ENCODE measurements at places on chromosomes 5 and 9. TPM values are rescaled to one million over a fixed set of nuclear protein-coding genes. Genes with fewer than 3 reads are reported as not detected.

DNA sequence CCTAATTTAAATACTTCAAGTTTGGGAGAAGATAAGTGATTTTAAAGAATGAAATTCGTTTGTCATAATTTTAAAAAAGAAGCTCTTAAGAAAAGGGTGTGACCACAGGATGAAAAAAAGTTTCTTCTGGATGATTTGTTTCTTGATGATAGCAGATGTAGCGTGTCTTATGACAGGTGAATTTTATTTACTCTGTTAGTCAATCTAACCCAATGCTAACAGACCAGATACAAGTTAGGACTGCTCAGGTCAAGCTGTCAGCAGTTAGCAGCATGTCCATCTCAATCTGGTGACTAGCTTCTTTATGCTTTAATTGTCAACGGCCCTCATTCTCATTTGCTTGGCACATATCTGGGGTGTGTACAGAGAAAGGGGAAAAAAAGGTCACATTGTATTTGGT lies 456.0 kb downstream of the BNC2 start:
- H3K4me1 ChIP-seq, result no peaks in the 10 kb centered on the region
- H3K27ac ChIP-seq, result peak overlapping the region; percentile 53
- DNase-seq, result no peak

DNA sequence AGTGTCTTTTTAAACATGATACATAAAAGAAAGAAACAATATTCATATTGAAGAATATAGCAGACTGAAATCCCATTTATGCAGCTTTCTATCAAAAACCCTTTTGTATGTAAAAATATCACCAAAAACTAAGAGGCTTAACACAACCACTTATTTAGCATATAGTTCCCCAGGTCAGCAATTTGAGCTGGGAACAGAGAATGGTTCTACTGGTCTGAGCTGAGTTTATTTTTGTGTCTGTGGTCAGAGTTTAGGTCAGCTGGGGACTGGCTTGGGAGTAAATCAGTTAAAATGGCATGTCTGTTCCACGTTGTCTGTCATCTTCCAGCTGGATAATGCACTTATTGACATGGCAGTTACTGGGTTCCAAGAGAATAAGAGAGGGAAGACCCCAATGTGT lies 165.0 kb downstream of the TMEM232 start:
- no peaks in the 10 kb centered on the region for H3K4me1 ChIP-seq
- H3K4me3 ChIP-seq, result no peak overlapping the region

DNA sequence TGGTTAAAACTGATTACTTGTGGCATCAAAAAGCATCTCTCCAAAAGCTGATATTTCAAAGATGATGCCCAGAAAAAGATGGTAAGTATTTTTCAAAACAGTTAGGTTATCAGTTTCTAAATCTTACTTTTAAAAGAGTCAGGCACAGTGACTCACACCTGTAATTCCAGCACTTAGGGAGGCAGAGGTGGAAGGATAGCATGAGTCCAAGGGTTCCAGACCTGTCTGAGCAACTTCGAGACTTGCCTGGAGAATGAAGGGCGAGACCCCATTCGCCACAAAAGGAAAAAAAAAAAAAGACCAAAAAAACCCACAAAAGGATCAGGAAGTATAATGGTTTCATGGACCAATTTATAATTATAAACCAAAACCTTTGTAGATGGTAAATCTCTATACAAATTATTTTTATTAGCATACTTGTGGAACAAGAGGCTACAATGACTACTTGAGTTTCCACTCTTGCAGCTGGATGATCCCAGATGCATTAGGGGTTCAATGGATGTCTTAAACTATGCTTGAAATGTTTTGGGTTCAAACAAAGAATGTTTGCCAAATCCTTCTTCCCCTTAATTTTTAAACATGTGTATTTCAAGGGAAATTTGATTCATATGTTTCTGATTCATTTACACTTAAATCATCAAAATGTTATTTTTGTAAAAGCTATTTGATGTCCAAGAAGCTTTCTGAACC lies 96.1 kb downstream of the ADAMTSL1 start:
- H3K27ac ChIP-seq, result no peak overlapping the region
- no peak overlapping the region for H3K4me3 ChIP-seq
- H3K27me3 ChIP-seq, result no peaks in the 10 kb centered on the region
- no peaks in the 10 kb centered on the region for H3K4me1 ChIP-seq
- DNase-seq, result no peak
- H3K36me3 ChIP-seq, result no peaks in the 10 kb centered on the region

- H3K27ac ChIP-seq, result no peak overlapping the region
- no peak overlapping the region for H3K4me3 ChIP-seq
- DNase-seq, result no peak
- no peaks in the 10 kb centered on the region for H3K4me1 ChIP-seq
- no peaks in the 10 kb centered on the region for H3K36me3 ChIP-seq
These were observed 34.3 kb downstream of the TRIM32 start for GRCh38 chr9:116721411-116721810.

GRCh38 chr9:27339661-27340284 lies 42.8 kb upstream of the EQTN start:
- H3K27me3 ChIP-seq, result no peaks in the 10 kb centered on the region
- no peak for DNase-seq
- no peak overlapping the region for H3K4me3 ChIP-seq
- H3K27ac ChIP-seq, result no peak overlapping the region
- H3K4me1 ChIP-seq, result peaks cover 18% of the 10 kb centered on the region

DNA sequence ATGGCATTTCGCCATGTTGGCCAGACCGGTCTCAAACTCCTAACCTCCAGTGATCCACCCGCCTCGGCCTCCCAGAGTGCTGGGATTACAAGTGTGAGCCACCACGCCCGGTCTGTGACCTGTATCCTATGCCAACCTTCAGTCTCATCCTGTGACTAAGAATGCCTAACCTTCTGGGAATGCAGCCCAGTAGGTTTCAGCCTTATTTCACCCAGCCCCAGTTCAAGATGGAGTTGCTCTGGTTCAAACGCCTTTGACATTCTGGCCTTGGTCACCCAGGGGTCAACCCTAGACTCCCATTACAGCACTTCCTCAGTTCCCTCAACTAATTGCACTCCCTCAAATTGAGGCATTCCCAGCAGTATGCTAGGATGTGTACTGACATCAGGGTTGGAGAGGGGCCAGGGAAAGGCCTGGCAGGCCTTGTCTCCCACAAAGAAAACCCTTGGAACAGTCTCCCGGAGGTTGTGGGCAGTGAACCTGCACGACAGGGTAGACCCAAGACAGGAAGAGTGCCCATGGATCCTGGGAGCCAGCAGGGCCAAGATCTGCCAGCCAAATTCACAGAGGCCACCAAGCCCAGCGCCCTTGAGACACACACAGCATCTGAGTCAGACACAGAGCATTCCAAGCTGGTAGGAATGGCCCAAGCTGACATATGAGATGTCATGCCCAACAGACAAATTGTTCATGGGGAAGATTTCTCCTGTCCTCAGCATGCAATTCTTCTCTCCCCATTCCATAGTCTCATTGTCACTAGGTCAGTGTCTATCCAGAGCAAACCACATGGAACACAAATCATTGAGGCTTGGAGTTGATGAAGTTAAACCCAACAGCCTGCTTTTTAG lies 24.9 kb upstream of the SMU1 start:
- peak overlapping the region; percentile 79 for H3K27ac ChIP-seq
- H3K4me1 ChIP-seq, result peaks cover 23% of the 10 kb centered on the region
- DNase-seq, result peak; percentile 68
- no peak overlapping the region for H3K4me3 ChIP-seq

GRCh38 chr5:133526368-133526767 lies 86.0 kb downstream of the FSTL4 start:
- H3K27ac ChIP-seq, result no peak overlapping the region
- H3K4me1 ChIP-seq, result no peaks in the 10 kb centered on the region
- no peak for DNase-seq
- no peak overlapping the region for H3K4me3 ChIP-seq

TICAM2 gene
- 0.63 TPM for polyA plus RNA-seq

All from psoas muscle (tissue), 8 donors.